Activated naive CD8-positive, alpha-beta T cell treated with anti-CD3 and anti-CD28 coated beads for 36 hours (primary cell): ENCODE measurements at places on chromosomes 1 and 21.

GRCh38 chr1:55670331-55671082 lies 455.3 kb upstream of the USP24 start:
- DNase-seq = no peak

DNA sequence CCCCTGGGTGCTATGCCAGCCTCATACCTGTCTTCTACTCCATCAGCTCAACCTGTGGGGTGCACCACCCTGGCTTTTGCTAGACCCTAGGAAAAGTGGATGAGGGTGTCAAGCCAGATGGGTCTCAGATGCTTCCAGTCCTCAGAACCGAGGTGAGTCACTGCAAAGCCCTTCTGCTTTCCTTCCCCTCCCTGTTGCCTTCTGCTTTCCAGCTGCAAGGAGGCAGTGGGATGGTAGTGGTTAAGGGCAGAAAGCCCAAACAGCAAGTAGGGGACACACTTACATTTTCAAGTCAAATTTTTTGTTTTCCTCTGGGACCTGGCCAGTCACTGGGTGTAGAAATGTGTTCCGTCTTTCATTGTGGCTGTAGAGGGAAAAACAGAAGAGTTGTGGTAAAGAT lies 60.7 kb upstream of the GOLT1A start:
- no peak for DNase-seq

DNA sequence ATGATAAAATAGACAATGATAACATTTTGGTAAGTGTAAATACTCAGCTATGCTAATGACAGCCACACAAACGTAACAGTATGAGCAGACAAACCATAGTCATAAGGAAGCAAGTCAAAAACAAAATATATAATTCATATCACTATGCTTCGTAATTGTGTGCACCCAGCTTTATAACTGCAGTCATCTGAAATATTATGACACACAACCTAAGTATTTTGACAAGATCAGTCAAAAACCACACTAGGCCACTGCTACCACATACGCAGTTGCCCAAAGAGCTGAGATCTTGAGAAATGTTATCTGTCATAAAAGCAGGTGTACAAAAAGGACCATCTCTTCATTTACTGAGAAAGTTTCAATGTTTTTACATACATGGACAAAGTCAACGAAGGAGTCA lies 26.0 kb downstream of the RNASEL start:
- DNase-seq = no peak

GRCh38 chr21:42903817-42904216 lies 10.7 kb downstream of the NDUFV3 start:
- DNase-seq = no peak

GRCh38 chr1:244318512-244318911 lies 133.2 kb downstream of the ADSS2 start:
- DNase-seq = no peak

GRCh38 chr1:53511933-53512806 lies 53.0 kb downstream of the DMRTB1 start:
- no peak for DNase-seq

DNA sequence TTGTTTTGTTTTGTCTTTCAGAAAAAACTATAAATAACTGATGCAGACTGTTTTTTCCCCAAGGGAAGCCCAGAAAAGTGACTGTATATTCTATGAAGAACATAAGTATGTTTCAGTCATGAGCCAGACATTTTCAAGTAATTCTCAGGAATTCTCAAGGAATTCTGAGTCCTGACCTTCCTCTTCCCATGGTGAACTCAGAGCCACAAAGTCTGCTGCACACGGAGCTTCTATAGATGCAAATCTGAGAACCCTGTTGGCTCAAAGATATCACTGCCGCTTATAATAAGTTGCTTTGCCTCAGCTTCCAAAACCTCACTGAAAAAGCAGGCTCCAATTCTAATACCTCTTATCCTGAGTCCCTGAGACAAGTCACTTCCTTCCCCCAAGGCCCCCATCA lies 418.5 kb upstream of the RUNX1 start:
- no peak for DNase-seq

- DNase-seq = no peak
Measured at GRCh38 chr1:3257788-3258187, 188.8 kb downstream of the PRDM16 start.

- DNase-seq = no peak
Measured at GRCh38 chr1:11790880-11791715, 14.7 kb downstream of the MTHFR start.

- DNase-seq = no peak
Measured at GRCh38 chr1:184189361-184189760, 137.8 kb downstream of the TSEN15 start.

DNA sequence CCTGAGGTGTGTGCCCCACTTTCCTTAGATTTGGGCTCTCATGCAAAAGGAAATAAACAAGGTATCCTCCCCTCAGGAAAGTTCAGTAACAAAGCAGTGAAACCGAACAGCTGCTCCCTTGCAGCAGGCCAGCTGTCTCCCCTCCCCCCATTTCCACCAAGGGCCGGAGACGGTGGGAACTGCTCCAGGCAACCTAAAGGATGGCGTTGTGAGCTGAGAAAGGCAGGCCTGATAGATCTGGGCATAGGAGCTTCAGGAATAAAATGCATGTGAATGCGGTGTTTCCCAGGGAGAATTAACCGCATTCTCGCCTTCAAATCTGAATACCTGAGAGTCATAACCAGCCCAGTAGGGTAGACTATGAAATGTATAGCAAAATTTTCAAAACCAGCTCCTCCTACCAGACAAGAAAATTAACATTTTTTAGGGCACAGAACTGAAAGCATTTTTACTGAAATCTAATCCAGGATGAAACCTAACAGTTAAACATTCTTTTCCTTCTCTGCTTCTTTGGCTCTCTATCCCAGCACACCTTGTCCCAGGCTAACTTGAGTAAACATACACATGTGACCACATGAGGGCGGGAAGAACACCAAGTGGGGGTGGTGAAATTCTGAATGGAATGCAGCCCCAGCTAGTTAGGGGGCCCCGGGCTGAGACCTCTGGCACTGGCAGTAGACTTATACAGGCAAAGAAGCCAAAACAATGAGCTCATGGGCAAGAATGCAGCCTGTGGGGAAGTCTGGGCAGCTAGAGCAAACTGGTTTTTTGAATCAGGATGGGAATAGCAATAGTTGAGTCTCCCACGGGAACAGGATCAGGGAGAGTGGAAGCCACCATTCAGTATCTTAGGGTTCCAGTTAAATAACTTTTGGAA lies 11.5 kb downstream of the MCL1 start:
- DNase-seq = peak; percentile 62

DNA sequence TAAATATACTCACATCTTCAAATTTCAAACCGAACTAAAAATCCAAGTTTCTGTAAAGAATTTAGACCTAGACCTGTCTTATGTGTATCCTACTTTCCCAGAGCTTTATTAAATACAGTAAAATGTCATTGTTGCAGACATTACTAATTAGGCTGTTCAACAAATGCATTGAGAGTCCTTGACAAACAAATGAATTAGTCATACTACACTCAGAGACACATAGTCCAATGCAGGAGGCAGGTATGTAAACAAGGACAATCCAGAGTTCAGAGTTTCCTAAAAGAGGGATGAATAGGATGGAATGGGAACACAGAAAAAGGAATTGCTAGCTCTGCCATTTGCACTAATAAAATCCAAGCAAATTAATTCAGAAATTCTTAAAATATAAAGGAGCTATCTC lies 1.6 kb upstream of the EGLN1 start:
- DNase-seq = no peak

DNA sequence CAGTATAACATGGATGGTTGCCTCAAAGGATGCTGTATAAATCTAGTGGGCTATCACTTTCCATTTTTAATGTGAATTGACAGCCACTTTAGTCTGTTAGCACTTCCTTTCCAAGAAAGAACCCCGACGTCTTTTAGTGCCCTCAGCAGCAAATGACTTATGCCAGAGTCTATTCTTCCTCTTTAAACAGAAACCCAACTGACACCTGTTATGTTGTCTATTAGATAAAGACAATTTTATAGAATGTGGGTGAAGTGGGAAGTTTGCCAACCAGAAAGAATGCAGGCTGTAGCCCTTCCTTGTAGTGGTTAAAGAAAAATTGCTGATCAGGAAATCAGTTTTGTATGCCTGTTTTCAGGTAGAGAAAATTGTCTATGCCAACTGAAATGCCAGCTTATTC lies 344.9 kb downstream of the ZNF326 start:
- DNase-seq = no peak

GRCh38 chr1:6280761-6281451 lies 20.0 kb upstream of the GPR153 start:
- DNase-seq = no peak

DNA sequence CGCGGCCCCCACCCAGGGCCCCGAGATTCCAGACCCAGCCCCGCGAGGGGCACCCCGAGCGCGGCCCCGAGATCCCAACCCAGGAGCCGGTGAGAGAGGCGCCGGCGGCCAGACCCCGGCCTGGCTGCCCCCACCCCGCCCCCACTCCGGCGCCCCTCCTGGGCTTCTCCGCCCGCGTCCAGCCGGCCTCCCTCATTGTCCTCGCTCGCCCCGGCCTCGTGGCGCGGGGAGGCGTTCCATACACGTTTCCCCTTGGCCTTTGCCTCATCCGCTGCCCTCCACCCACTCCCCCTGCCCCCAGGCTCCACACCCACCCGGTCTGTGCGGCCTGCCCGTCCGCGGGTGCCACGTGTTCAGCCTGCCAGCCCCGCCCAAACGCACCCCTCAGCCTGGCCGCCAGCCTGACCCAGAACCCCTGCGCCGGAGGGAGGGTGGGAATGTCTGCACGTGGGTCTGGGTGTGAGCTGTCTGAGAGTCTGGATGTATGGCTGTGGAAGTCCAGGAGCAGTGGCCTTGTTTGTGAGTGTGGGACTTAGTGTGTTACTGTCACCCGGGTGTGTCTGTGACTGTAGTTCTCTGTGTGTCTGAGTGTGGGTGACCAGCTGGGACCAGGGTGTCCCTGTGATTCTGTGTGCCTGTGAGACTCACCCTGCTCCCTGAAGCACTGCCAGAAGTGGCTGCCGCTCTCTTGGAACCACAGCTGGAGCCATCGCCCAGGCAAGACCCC lies 681 bp downstream of the B4GALT2 start:
- DNase-seq = peak; percentile 61
